Uterine smooth muscle cell (primary cell): ENCODE measurements at places on chromosomes 11 and 22. TPM values are rescaled to one million over a fixed set of nuclear protein-coding genes. Genes with fewer than 3 reads are reported as not detected.

The SYT8 gene
- total RNA-seq: not detected in 2 replicates

The MN1 gene
- total RNA-seq: under 0.01 and 0.11 TPM in 2 replicates

The SLC22A25 gene
- not detected in 2 replicates for total RNA-seq

The PRDM11 gene
- total RNA-seq: 2.9 and 3.8 TPM in 2 replicates

The C22orf39 gene
- 13.9 and 17.0 TPM in 2 replicates for total RNA-seq

The AHNAK gene
- 598 and 812 TPM in 2 replicates for total RNA-seq

The ASCL2 gene
- not detected in 2 replicates for total RNA-seq

The PDE2A gene
- 0.50 and 0.77 TPM in 2 replicates for total RNA-seq

The COX8A gene
- 307 and 311 TPM in 2 replicates for total RNA-seq

The PRPF19 gene
- total RNA-seq: 39.5 and 57.7 TPM in 2 replicates

The ZNF70 gene
- 3.0 and 4.7 TPM in 2 replicates for total RNA-seq

The IL10RA gene
- total RNA-seq: 0.50 and 0.66 TPM in 2 replicates

The CELF1 gene
- 114 and 128 TPM in 2 replicates for total RNA-seq

The SLC22A6 gene
- total RNA-seq: not detected in 2 replicates

The CEND1 gene
- 1.00 TPM in 2 replicates for total RNA-seq

The BRSK2 gene
- total RNA-seq: 0.50 TPM in 1 of 2 replicates, not detected in the other

The TUBA8 gene
- total RNA-seq: 0.33 and 0.62 TPM in 2 replicates

The GALNT18 gene
- 7.5 and 9.0 TPM in 2 replicates for total RNA-seq

The MS4A10 gene
- total RNA-seq: not detected in 2 replicates

The SLC25A45 gene
- total RNA-seq: 0.75 and 1.3 TPM in 2 replicates

The YIF1A gene
- 185 and 214 TPM in 2 replicates for total RNA-seq

The MUC15 gene
- total RNA-seq: not detected in 2 replicates

The SCGB1A1 gene
- not detected in 2 replicates for total RNA-seq

The TMEM86A gene
- total RNA-seq: 0.11 and 0.25 TPM in 2 replicates

The MRGPRX3 gene
- 0.12 TPM in 1 of 2 replicates, not detected in the other for total RNA-seq

The SHISAL1 gene
- 14.6 and 14.9 TPM in 2 replicates for total RNA-seq

The E2F8 gene
- 0.25 and 2.0 TPM in 2 replicates for total RNA-seq

The PLA2G3 gene
- 0.25 and 0.33 TPM in 2 replicates for total RNA-seq

The ARHGEF17 gene
- 37.2 and 38.6 TPM in 2 replicates for total RNA-seq

The TBX1 gene
- total RNA-seq: 0.12 TPM in 1 of 2 replicates, not detected in the other

The SYT13 gene
- total RNA-seq: not detected in 2 replicates

The PRAME gene
- 0.25 TPM in 1 of 2 replicates, not detected in the other for total RNA-seq

The GPR137 gene
- 5.3 and 8.1 TPM in 2 replicates for total RNA-seq
